ENCODE measurements at places on chromosomes 5 and 9.

GRCh38 chr9:16675131-16675530 is 195.3 kb downstream of the BNC2 start:
- DNase-seq = no peak

DNA sequence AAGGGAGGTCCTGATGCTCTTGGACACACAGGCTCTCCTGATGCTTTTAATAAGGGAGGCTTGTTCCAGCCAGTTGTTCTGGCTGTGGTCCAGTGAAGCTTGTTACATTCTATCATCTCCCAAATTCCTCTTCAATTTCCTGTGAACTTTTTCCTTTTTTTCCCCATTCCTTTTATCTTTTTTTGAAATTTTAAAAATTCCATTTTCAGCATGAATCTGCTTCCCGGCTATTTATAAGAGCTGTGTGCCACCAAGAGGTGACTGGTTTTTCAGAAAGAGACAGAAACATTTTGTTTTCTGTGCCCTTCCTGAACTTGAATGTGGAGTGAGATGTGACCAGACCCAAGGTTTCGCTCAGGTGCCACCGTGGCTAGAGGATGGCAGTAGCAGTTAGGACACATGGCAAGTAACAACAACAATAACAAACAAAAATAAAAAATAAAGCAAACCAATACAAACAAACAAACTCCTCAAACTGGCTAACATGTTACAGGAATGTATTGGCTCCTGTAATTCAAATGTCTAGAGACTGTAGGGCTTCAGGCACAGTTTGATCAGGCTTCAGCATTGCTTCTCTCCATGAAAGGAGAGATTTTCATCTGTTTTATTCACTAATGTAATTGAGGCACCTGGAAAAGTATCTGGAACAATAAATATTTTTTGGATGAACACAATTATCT is 121.1 kb downstream of the BOD1 start:
- no peak for DNase-seq

GRCh38 chr9:128061275-128061960 is 5.7 kb downstream of the NAIF1 start:
- peak; percentile 10 for DNase-seq

- DNase-seq = no peak
Observed at GRCh38 chr9:108271236-108271635, 584.5 kb downstream of the ACTL7B start.

DNA sequence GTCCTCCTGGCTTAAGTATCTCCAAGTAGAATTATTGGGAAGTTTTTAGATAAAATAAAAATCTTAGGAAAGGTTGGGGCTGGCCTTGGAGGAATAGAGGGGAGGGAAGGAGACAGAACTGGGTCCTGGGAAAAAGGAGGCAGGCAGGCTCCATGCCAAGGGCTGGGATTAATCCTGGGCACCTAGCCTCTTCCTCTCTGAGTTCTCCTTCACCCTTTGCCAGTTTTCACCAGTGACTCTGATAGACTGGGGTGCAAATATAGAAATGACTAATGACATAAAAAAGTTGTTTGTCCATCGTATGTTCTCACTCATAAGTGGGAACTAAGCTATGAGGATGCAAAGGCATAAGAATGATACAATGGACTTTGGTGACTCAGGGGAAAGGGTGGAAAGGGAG is 81.9 kb downstream of the RMI1 start:
- DNase-seq = no peak

DNA sequence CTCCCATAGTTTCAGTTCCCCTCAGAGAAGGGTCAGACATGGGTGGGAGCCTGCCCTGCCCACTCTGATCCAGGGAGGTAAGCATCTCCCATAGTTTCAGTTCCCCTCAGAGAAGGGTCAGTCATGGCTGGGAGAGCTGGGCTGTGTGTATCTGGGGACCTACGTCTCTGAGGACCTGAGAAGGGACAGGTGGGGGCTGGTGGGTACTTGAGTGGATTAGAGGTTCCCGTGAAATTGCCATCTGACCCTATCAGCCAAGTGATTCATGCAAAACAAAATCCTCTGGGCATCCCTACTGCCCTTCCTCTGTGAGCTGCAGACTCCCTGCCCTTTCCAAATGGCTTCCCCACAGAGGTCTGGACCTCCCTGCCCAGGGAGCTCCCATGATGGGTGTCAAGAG is 3.9 kb downstream of the ENHO start:
- no peak for DNase-seq

DNA sequence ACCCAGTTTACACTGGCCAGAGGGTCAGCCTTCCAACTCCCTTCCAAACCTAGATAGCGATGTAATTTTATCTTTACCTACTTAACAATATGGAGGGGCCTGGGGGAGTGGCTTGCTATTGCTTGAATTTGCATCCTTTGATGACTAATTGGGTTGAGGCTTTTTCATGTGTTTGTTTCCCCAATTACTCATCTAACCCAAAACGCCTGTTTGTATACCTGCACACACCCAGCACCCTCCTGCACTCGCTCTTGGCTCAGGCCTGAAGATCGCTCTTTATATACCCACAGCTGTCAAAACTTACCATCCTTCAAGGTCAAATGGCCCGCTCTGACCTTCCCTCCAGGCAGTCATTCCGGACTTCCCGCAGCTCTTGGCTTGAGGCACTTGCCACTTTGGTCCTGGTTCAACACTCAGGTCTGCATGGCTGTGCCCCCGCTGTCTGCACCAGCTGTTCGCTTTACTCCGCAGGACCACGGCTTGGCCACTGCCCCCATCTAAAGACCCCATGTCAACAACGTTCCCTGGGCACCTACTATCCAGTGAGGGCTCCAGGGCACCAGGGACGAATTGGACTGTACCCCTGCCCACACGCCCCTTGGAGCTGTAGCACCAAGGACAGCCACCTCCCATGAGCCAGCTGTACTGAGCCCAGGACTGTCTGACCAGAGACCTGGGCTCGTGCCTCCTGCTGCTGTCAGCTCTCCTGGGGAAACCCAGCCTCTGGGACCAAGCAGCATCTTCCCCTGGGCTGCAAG is 76.1 kb upstream of the ADAMTS2 start:
- DNase-seq = no peak

GRCh38 chr5:5968981-5969380 is 409.4 kb downstream of the MED10 start:
- DNase-seq = no peak

- no peak for DNase-seq
Observed at GRCh38 chr5:87302061-87302460, 34.4 kb downstream of the RASA1 start.

DNA sequence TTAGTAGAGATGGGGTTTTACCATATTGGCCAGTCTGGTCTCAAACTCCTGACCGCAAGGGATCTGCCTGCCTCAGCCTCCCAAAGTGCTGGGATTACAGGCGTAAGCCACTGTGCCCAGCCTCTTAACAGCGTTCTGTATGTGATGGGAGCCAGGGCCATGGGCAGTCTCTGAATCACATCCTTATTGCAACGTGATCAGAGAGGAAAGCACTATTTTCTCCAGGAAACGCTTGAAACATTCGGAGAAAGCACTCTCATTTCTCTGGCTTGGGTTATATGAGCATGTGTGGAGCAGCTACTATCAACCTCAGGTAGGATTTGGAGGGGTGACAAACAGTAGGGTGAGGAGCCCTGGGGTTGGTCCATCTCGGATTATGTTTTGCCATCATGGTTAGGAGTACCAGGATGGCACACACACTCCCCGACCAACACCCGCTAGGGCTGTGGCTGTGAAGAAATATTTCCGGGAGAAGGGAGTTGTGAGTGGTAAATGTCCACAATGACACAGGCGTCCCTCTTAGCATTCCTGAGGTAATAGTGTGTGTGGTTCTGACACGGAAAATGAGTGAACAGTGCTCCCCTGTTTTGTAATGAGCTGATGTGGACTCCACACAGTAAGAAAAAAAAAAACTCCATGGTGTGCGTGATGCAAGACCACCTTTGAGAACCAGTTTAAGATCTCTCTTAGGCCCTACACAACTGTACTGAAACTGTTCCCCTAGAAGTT is 406.2 kb upstream of the ZNF608 start:
- no peak for DNase-seq
